Retina (tissue), 1 donor: ENCODE measurements at places on chromosomes 2 and 18.
A peak's percentile ranks its signal among the peaks of the same experiment; 100 is the strongest.

- DNase-seq, result peak; percentile 32
Observed at GRCh38 chr2:172216477-172216876, 113.8 kb upstream of the DLX2 start.

- no peak for DNase-seq
Observed at GRCh38 chr2:72210470-72210869, 62.8 kb upstream of the CYP26B1 start.

- peak; percentile 46 for DNase-seq
Observed at GRCh38 chr2:73080321-73081131, 9.0 kb upstream of the SFXN5 start.

DNA sequence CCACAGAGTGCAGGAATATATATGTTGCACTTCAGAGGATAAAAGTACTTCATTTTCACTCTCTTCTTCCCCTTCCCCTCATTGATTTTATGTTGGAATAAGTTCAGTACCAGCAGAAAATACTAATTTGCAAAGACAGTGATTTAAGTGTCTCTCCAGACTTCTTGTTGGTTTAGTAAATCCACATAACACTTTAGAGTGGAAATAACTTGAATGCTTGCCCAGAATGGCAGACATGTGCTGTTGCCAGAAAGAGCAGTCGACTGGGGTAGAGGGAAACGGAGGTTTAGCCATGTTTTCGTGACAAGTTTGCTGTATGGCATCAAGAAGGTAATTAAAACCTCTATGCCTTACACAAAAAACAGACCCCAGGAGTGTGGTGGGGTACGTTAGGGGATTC is 246.0 kb upstream of the CXCR4 start:
- DNase-seq, result no peak

GRCh38 chr2:172427990-172428831 is 825 bp downstream of the ITGA6 start:
- DNase-seq, result peak; percentile 73

- peak; percentile 8 for DNase-seq
Observed at GRCh38 chr2:182506606-182507005, 79.8 kb upstream of the PDE1A start.

DNA sequence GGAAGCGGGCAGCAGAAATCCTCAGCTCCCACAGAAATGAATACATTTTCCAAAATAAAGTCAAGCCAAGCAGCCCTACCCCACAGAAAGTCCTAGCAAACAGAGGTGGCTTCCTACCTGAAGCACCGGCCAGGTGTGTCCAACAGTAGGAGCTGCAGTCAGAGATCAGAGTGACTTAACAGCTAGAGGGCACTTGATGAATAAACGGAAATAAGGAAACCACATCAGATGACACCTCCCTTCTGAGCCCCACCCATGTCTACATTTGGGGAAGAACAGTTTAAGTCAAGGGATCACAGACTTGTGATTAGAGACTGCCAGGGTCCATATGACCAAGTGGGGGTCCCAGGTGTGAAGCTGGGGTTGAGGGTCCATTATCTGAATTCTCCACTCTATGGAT is at the start of gene CXCR1:
Gene CXCR1 (minus strand): TSS at position 172 of the 400 bp plus-strand sequence. CDS start 1,751 bp downstream, outside the sequence.
- DNase-seq, result no peak

- no peak for DNase-seq
Observed at GRCh38 chr2:7884338-7884737, 797.5 kb upstream of the ID2 start.

DNA sequence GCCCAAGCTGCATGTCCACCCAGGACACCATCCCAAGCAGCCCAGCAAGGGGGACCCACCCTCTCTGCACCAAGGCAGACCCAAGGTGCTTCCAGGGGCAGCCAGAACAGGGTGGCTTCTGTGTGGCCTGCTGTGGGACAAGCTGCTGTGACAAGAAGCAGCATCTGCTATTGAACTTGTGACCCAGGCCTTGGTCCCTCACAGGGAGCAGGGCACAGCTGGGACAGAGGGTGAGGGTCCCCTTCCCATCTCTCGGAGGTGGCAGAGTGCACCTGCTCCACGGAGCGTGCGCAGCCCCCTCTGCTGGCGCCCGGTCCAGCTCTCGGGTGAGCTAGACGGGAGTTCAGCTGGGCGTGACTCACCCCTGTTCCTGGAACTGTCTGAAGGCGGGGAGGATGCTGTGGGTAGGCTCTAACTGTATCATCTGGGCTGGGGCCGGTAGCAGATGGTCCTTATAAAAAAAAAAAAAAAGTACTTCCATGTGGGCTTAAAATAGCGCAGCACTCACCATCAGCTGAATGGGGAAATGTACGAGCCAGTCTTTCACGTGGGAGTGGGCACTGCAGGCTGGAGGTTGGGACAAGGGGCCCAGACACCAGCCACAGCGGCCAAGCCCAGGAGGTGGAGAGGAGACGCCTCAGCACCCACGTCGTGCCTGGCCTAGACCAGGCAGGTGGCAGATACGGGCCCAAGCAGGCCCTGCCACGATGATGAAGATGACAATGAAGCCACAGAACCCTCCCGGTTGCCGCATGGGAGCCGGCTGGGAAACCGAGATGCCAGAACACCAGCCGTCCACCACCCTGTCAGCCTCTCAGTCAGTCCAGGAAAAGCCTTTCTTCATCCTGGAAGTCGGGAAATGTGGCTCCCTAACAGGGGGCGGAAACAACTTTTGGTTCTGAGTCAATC is 136.8 kb upstream of the ID2 start:
- DNase-seq, result peak; percentile 50

GRCh38 chr2:220619525-220620220 is 952.4 kb downstream of the EPHA4 start:
- no peak for DNase-seq
